ENCODE measurements at places on chromosomes 7 and 10. TPM values are rescaled to one million over a fixed set of nuclear protein-coding genes. Genes with fewer than 3 reads are reported as not detected.

The C10orf95 gene
- 0.34 TPM for total RNA-seq

The FAM24B gene
- 14.2 TPM for total RNA-seq

The MOGAT3 gene
- total RNA-seq = not detected

The CPN1 gene
- 0.20 TPM for total RNA-seq

The EBLN1 gene
- not detected for total RNA-seq

The NKX6-2 gene
- total RNA-seq = 0.23 TPM

The SYT15 gene
- 2.7 TPM for total RNA-seq

The IFIT1B gene
- not detected for total RNA-seq

The KIAA1217 gene
- 3.2 TPM for total RNA-seq

The TMEM176A gene
- 0.15 TPM for total RNA-seq

The STRA8 gene
- total RNA-seq = not detected

The HOXA5 gene
- 6.6 TPM for total RNA-seq

Measured in A549 treated with CpdA at 1 μM for 4 hours (cell line).